ENCODE measurements at places on chromosomes 4 and X.

DNA sequence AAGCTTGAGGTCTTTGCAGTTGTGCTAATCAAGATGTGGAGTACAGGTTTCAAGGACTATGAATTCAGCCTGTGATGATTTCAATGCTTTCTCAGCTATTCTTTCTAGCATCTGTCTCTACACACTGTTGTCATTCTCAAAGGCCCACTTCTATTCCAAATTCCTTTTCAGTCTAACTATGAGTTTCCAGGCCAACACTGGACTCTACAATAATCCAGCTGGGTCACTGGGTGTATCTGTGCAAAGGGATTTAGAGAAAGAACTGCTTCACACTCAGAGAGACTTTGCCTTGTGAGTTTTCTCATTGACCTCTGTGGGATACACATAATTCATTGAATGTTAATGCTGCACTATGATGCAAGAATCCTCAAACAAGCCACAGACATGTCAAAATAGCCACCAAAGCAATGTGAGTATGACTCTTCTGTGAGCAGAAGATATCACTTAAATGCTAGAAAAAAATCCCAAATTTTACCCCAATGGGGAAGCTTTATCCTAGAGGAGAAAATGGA is 171.8 kb upstream of the CLNK start:
- no peak for DNase-seq

DNA sequence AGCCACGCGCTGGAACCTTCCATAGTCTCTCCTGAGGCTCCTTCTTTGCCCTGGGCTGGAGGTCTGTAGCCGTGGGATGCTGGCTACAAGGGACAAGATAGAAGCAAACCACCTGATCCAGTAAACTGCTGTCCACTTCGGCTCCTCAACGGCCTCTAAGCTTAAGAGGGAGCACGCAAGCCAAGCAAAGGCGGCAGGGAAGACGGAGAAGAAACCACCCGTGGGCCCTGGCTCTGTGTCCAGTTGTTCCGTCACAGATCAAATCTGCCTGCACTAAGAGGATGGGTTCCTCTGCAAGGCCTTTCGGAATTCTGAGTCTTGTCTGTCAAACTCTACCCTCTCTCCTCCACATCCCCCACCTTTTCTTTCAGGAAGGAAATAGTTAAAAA is 401 bp upstream of the EDNRA start:
- DNase-seq, result no peak

DNA sequence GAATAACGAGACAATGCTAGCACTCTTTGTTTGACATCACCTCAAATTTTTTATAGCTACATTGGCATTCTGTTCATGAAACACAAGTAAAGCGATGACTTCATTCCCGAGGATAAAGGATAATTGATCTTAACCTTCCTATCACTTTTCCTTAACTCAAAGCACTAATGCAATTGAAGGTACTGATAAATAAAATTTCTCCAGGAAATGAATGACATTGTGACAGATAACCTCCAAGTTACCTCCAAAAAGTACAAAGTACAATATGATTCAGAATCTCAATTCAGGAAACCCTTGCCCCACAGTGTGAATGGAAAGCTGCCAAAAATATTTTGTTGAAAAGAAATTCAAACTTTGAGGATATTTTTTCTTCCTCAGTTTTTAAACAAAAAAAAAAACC is 1.8 kb downstream of the PRSS12 start:
- no peak for DNase-seq

- no peak for DNase-seq
These were observed 125.7 kb downstream of the ZNF827 start for GRCh38 chr4:145812919-145813318.

DNA sequence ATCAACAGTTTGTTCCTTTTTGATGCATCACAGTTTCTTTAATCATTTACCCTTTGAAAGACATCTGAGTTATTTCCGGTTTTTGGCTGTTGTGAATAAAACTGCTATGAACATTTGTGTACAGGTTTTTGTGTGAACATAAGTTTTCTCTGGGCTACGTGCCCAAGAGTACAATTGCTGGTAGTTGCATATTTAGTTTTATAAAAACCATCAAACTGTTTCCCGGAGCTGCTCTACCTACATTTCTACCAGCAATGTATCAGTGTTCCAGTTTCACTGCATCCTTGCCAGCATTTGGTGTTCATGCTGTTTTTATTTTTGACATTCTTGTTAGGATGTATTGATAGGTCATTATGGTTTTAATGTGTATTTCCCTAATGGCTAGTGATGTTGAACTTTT is 17.3 kb downstream of the KDM6A start:
- no peak for DNase-seq

DNA sequence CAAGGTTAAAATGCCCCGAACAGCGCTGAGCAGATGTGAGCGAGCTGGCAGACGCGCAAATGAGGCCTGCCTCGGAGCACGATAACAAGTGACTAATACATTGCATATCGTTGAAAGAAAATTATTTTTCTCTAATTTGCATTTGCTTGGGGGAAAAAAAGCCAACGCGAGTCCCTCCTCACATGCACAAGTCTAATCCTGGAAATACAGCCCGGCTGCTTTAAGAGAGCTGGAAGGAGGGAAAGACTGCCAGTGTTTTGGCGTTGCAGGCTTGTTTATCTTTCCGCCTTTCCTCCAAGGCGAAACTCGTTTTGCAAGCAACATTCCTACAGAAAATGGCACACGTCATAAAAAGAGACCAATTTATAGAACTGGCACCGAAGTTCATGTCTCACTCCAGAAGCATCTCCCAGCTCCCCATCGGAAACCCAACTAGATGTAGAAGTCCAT is 12.6 kb downstream of the BCOR start:
- no peak for DNase-seq

- DNase-seq, result peak; percentile 11
These were observed 230.9 kb downstream of the SOWAHB start for GRCh38 chr4:76666944-76667532.

DNA sequence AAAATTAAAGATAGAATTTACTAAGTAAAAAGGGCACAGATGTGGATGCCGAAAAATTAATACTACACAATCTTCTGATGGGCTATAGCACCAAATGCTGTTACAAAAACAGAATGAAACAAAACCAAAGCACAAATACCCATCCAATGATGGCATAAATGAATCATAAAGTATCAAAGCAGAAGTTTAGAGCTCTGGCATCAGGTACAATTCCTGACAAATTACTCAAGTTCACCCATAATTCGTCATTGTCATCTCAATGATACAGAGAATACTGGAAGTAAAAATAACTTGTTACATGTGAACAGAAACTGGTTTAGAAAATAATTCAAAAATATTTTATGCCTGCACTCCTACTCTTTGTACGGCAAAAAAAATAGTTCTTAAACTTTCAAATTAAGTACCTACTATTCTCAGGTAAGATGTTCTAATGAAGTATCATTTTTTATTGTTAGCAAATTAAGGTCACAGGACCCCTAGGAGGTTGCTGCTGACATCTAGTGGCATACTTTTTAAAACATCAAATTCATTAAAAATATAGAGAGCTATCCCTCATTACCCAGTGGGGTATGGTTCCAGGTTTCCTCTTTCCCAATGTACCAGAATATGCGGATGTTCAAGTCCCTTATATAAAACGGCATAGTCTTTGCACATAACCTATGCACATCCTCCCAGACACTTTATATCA is 126.1 kb downstream of the INPP4B start:
- no peak for DNase-seq

DNA sequence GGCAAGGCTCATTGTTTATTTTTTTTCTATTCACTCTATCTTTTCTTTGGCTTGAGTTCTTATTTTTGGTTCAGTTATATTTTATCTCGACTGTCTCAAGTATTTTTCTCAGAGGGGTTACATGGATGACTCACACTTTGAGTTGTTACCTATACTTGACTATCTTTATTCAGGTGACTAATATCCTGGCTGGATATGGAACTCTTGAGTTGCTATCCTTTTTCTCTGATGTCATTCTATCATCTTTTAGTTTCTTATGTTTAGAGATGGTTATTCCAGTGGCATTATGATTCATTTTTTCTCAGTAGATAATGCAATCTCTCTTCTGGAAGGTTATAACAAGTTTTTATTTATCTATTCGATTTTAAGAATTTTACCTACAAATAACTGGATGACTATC is 117.9 kb downstream of the COX18 start:
- no peak for DNase-seq

DNA sequence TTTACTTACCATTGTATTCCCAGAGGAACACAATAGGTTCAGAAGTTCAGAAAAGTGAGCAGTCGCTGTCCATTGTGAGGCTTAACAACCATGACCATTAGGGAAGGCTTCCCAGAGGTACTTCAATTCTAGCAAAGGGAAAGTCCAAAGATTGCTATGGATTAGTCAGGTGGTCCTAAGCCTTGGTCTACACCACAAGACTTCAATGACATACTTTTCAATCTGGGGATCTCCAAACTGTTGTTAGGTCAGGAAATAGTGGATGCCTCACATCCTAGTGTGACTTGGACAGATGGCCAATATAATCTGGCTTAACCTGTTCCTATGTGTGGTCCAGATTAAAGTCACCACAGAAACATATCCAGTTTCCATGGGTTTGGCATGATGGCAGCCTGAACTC is 118.0 kb downstream of the SPCS3 start:
- DNase-seq, result no peak

- no peak for DNase-seq
These were observed 295.1 kb upstream of the TAPT1 start for GRCh38 chr4:16521156-16521915.

GRCh38 chr4:8528713-8529112 is 51.5 kb upstream of the GPR78 start:
- no peak for DNase-seq

GRCh38 chrX:149848855-149849254 is 32.1 kb upstream of the MAGEA8 start:
- DNase-seq, result no peak

DNA sequence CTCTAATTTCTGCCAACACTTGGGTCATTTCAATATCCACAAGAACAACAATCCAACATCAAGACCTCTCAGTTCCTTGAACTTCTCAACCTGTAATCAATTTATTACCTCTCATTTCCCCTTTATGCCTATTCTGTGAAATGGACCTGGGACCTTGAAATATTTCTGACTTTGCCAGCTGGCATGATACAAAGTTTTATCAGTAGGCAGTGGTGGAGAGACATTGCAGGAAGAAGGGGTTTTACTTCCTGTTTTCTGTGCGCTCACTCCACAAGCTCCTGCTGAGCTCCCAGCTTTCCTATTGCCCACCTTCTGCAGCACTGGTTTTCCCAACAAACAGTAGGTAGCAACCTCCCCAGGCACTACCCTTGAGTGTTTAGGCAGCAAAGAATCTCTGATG is 3.5 kb upstream of the ARHGEF6 start:
- no peak for DNase-seq

DNA sequence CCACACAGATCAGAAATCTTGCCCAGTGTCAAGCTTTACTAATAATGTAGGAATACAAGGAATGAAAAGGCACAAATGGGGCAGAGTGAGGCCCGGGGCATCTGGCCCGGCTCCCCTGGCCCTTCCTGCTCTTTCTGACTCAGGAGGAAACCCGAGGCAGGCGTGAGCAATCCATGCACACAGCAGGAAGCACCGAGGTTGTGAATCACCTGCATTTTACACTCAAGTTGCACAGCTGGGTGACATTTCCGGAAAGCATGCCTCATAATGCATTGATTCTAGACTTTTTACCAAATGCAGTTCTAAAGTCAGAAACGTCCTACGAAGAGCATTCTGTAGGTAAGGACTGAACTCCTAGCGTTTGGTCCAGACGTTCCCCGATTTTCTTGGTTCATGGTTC is 38.9 kb downstream of the PRIMPOL start:
- no peak for DNase-seq

DNA sequence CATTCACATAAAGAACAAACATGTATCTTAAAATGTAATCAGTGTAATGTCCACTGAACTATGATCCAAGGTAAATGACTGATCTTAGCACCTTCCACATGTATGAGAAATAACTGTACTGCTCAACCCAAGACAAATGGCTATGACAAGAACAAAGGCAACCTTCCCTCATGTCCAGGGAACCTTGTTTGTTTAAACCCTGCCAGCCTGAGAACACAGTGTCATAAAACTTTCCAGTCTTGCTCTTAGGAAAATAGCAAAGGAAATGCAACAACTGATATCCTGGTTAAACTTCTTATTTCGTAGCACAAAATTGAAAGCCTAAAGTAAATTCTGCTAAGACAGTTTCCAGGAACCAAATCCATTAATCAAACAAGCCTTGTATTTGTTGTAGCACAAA is 494.3 kb downstream of the IL15 start:
- DNase-seq, result no peak

DNA sequence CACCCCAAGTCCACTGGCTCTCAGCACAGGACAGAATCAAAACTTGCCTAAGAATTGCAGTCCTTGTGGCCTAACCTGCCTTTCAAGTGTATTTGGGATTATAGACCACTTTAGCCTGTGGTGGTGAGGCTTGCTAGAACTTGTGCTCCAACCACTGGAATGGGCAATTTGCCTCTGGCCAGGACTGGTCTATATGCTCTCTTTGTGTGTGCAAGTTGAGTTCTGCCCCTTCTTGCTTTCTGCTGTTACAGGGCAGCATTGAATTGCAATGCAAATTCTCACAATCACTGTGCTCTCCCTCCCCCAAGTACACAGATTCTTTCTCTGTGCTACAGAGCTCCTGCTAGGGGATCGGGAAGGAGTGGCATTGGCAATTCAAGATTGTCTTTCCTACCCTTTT is 233.6 kb upstream of the DIPK2B start:
- DNase-seq, result no peak

- DNase-seq, result no peak
These were observed 11.1 kb upstream of the FAM3A start for GRCh38 chrX:154526901-154527675.

- DNase-seq, result no peak
These were observed 16.7 kb downstream of the PRR32 start for GRCh38 chrX:126836186-126836585.

- no peak for DNase-seq
These were observed 180.5 kb upstream of the RBPJ start for GRCh38 chr4:26140150-26140898.

DNA sequence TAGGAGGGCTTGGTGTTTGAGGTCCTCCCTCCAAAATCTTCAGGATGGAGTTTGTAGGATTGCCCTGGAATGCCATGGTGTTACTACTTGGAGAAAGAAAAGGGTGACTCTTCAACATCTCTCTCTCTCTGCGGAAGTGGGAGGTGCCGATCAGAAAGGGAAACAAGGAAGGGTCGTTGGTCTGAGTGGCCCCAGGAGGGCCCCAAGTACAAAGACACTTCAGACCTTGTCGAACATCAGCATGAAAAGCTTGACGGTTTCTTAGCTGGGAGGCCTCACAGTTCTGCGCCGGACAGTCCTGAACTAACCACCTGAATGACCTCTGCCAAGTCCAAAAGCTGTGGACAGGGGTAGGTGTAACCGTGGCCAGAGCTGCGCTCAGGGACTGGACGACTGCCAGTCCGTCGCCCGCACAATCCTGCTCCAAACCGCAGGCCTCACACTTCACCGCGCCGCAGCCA is 646 bp upstream of the GSX2 start:
- DNase-seq, result no peak
